AG04450 (cell line): ENCODE measurements at places on chromosomes 2 and 18.

- DNase-seq, result no peak
Observed at GRCh38 chr2:54574107-54574859, 118.2 kb downstream of the SPTBN1 start.

DNA sequence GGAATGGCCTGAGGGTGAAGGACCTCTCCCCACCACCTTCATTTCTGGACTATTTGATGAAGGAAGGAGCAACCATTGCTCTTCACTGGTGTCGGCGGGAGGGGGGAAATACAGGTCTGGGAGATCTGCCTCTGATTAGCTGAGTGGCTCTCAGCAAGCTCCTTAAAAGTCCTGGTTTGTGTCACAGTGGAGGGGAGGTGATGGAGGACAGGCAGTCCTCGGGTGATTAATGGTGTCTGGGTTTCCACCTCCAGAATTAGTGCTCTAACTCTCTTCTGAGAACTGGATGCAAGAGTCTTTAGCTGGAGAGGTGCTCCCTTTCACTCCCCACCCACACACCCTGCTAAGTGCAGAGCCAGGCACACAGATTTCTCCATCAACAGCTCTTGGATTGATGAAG lies 83.2 kb downstream of the TTC32 start:
- no peak for DNase-seq

- no peak for DNase-seq
Observed at GRCh38 chr18:43620936-43621335, 343.6 kb upstream of the SYT4 start.

DNA sequence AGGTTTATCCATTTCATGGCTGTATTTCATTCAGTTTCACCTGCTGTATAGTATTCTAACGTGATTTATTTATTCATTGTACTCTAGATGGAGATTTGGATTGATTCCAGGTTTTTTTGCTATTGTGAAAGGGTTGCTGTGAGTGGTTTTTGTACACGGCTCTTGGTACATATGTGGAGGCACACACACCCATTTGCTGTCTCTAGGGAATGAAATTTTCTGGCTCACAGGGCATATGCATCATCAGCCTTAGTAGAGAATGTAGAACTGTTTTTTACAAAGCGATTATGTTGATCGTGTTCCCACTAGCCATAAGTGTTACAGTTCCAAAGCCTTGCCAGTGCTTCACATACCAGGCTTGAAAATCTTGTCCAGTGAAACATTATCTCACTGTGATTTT lies 5.1 kb downstream of the SPTBN1 start:
- DNase-seq, result no peak

DNA sequence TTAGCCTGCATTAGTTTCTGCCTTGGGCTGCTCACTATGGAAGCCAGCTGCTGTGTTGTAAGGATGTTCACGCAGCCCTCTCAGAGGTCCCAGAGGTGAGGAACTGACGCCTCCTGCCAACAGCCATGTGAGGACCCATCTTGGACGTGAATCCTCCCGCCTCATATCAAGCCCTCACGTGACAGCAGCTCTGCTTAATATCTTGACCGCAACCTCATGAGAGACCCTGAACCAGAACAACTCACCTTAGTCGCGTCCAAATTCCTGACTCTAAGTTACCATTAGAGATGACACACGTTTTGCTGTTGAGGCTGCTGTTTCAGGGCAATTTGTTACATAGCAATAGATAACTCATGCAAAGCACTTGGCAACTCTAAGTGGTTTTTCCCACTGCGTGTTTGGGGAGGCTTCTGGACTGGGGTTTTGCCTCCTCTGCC lies 97.7 kb downstream of the TMEM17 start:
- DNase-seq, result no peak

- DNase-seq, result no peak
Observed at GRCh38 chr18:50199921-50200320, 5.0 kb upstream of the MYO5B start.

DNA sequence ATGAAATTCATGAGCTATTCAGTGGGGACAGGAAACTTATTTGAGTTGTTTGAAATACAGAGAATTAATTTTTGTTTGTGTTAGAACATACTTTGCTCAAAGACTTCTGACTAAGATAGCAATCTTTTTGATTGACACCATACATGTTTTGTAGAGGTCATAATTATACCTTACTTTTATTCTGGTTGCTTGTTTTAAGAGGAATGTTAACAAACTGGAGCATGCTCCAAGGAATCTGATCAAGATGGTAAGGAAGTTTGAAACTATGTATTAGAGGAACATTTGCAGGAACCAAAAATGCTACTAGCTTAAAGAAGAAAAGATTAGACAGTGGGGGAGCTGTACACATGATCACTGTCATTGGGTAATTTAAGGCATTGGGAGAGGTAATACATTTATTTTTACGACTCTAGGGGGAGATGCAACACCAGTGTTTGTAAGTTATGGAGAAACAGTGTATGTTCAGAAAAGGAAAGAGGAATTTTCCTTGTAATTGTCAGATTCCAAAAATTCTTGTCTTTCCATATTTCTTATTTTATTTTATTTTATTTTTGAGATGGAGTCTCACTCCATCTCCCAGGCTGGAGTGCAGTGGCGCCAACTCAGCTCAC lies 8.0 kb downstream of the AGFG1 start:
- no peak for DNase-seq

DNA sequence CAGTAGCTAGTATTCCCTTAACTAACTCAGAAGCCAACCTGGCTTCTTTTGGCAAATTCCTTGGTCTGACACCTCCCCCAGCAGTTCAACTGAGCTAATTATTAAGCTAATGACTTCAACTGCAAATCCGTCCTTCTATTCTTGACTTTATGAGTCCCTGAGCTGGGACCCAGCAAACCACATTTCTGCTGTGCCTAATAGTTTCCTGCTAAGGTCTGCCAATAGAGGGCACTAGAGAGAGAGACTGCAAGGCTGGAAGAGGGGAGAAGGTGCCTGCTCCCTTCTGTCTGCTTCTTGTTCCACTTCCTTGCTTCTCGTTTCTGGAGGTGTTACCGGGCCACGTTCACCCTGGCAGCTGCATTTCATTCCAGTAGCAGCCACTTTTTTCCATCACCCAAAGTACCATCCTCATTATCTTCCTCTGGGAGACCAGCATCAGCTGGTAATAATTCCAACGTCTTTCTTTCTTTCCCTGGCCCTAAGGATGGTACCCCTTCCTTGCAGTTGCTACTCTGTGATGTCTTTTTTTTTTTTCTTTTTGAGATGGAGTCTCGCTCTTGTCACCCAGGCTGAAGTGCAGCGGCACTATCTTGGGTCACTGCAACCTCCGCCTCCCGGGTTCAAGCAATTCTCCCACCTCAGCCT lies 352.0 kb downstream of the TNS1 start:
- DNase-seq, result peak; percentile 21

GRCh38 chr2:207135801-207136457 lies 29.8 kb downstream of the KLF7 start:
- no peak for DNase-seq

DNA sequence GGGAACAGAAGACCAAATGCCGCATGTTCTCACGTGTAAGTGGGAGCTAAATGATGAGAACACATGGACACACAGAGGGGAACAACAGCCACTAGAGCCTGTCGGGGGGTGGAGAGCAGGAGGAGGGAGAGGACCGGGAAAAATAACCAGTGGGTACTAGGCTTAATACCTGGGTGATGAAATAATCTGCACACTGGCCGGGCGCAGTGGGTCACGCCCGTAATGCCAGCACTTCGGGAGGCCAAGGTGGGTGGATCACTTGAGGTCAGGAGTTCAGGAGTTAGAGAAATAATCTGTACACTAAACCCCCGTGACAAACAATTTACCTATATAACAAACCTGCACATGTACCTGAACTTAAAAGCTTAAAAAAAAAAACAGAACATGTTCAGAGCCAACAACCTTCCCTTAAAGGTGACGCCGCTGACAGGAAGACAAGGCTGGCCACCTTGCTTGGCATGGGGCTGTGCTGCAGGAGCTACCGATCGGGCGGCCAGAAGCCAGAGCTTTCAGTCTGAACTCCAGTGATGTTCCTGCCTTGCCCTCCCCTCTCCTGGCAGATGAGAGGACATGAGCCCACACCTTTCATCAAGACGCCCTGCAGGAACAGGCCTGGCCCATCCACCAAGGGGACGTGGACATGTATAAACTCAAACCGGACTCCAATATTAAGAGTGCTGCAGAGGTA lies 11.2 kb downstream of the SLC66A2 start:
- no peak for DNase-seq

GRCh38 chr2:4597400-4597799 lies 894.0 kb downstream of the DCDC2C start:
- DNase-seq, result no peak

DNA sequence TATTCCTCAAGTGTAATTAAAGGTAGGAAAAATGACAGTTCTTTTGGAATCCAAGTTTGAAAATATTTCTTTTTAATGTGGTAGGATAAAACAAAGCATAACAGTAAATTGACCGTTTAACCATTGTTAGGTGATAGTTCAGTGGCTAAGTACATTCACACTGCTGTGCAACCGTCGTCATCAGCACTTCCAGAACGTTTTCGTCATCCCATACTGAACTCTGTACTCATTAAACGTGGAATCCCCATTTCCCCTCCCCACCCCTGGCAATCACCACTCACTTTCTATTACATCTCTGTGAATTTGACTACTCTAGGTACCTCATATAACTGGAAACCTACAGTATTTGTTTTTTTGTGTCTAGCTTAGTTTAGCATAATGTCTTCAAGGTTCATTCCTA lies 32.9 kb upstream of the FZD5 start:
- DNase-seq, result no peak
